ENCODE measurements at places on chromosomes 6 and 20.

- no peak for DNase-seq
These were observed 121.5 kb downstream of the PACRG start for GRCh38 chr6:162849269-162849668.

DNA sequence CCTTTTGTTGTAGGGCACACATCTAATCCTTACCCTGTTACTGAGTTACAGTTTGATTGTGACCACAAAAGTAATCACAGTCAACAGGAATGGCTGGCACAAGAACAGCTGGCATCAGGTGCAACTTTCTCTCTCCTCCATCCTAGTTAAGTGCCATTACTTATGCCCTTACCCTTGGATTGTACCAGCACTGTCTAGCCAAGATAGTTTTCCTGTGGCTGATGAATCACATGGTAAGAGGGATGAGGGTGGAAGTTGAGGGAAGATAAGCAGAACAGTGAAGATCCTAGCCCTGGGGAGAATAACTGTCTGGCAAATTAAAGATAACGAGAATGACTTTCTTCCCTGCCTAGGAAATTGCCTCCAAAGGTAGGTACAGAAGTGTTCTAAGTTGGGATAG lies 42.0 kb downstream of the RNF217 start:
- no peak for DNase-seq

GRCh38 chr6:4480788-4481735 lies 295.1 kb upstream of the CDYL start:
- no peak for DNase-seq

DNA sequence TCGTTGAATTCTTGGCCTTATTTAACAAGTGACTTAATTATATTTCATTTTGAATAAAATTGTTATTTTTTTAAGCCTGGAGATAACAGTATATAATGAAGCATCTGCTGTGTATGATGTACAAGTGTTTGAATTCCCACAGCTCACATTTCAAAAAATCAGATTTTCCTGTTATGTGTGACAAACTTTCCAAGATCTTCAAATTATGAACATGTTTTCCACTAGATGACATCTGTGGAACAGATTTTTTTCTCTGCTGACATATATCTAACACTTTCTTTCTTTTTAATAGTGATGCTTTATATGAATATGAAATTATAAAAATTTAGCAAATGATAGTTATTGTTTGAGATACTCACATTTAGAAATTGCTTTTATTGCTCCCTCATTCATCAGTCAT lies 482.8 kb downstream of the LMBRD1 start:
- no peak for DNase-seq

DNA sequence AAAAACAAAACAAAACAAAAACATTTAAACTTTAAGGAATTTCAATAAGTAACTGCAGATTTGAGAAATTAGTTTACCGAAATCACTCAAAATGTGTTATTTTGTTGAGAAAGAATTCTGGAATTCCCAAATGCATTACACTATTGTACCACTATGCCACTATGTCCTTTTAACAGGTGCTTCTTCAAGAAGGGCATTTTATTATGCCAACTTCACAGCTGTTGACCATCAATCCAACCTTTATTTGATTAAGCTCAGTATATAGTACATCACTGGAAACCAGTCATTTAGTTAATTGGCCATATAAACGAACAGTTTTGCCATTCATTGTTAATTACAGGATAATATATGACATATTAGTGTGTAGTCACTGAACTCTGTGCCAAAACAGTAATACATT lies 221.7 kb downstream of the ARHGAP18 start:
- no peak for DNase-seq

GRCh38 chr20:25622450-25623224 lies 1.2 kb downstream of the NANP start:
- DNase-seq = peak; percentile 8

DNA sequence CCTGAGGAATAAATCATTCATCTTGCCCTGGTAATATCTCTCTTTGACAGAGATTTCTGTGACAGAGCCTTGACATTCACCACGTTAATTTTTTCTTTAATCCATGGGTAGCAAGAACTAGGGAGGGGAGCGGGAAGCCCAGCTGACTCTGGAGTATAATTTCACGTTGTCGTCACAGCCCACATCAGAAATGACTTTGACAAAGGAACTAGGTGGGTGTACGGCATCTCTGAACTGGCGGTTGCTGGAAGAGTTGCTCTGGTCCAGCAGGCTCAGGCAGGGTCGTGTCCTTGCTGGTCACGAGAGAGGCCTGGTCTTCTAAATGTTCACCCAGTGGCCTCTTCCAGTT lies 397.1 kb upstream of the CNR1 start:
- no peak for DNase-seq

DNA sequence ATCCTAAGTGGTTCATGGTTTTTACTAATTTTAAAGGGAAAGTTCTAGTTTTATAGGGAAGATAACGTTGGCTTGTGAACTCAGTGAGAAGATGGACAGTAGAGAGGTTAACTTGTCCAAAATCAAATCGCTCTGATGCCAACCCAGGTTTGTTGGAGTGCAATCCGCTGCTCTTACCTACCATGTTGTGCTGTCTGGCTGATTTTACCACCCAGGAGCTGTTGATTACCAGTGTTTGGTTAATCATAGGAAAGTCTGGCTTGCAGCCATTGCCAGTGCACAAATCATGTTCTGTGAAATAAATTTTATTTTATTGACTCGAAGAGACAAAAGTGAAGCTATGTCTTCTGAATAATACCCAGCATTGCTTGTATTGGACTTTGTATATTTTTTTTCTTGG lies 92.4 kb downstream of the PLCB4 start:
- no peak for DNase-seq

- DNase-seq = no peak
These were observed 434.4 kb downstream of the HAO1 start for GRCh38 chr20:7505835-7506221.

- DNase-seq = peak; percentile 0
These were observed 50.4 kb downstream of the HMGCLL1 start for GRCh38 chr6:55528624-55529023.

DNA sequence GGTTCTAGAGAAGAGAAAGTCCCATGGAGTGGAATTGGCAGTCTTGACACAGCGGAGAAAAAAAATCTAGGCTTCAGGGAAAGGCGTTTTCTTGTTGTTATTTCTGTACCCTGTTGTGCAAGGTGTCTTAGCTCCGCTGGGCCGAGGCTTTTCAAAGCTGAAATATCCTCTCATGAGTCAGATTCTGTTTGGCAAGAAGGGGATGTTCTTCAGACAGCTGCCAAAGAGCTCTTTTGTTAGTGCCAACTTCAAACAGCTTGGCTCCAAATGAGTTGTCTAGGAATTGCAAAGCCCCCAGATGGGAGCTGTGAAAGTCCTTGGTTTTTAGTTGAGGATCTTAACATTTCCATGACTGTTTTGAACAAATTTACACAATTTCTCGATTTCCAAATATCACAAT lies 45.6 kb downstream of the LRRN4 start:
- DNase-seq = peak; percentile 29

GRCh38 chr20:25248786-25249172 lies 894 bp downstream of the PYGB start:
- DNase-seq = no peak

DNA sequence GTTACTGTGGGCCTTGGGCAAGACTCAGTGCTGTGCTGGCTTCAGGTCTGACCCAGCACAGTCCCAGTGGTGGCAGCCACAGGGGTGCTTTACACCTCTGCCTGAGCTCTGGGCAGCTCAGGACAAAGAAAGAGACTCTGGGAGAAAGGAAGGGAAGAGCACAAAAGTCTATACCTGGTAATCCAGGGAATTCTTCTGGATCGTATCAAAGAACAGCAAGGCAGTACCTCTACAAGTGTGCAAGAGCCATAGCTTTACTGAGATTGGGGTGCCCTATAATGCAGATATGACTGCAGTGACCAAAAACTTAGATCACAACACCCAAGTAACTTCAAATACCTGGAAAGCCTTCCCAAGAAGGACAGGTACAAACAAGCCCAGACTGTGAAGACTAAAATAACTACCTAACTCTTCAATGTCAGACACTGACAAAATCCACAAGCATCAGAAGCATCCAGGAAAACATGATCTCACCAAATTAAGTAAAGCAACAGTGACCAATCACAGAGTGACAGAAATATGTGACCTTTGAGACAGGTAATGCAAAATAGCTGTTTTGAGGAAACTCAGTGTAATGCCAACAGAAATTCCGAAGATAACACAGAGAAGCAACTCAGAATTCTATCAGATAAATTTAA lies 47.9 kb upstream of the LIN28B start:
- DNase-seq = no peak

- peak; percentile 55 for DNase-seq
These were observed 34.9 kb upstream of the THBS2 start for GRCh38 chr6:169288591-169288990.
